ENCODE measurements at places on chromosomes 16 and 17. TPM values are rescaled to one million over a fixed set of nuclear protein-coding genes. Genes with fewer than 3 reads are reported as not detected.

The CDRT15L2 gene
- polyA plus RNA-seq = not detected

The ABCA8 gene
- 51.5 TPM for polyA plus RNA-seq

DNA sequence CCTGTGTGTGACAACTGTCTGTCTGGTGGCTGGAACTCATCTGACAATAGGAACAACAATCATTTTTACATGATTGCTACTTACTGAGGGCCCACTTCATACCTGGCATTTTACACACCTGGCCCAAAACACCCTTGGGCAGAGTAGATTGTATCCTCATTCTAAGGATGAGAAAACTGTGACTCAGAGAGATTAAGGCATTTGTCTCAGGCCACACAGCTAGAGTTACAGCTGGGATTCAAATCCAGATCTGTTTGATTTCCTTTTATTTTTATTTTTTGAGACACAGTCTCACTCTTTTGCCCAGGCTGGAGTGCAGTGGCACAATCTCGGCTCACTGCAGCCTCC, 242.1 kb downstream of the XYLT1 start:
- no peak for DNase-seq

DNA sequence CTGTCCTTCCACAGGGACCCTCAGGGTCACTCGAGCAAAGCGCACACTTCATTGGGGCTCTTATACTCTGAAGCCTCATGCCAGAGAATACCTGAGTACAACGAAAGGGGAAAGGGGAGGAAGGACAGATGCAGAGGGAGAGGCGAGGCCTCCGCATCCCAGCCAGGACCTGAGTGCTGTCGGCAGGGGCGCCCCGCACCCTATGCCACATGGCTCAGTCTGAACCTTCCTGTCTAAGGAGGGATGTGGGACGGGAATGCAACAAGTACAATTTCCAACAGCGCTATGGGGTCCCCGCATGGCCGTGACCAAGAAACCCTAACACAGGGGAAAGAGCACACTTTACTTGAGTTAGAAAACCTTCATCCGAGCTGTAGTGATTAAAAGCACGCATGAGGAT, 39.8 kb upstream of the FAAP100 start:
- no peak for DNase-seq

DNA sequence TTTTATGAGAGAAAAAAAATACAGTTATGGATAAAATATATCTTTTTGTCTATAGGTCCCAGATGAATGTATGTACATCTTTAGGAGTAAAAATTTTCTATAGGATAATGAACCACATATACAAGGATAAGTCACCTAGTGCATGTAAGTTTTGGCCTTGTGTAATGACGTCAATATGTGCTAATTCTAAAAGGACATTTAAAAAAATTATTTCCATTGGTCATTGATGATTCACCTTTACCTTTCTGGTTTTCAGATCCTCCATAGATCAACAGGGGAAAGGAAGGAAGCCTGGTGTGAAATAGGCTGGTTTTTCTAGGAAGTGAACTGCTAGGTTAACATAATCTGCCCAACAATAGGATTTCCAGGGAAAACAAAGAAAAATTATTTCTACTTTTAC, 684.3 kb upstream of the SOX9 start:
- no peak for DNase-seq

DNA sequence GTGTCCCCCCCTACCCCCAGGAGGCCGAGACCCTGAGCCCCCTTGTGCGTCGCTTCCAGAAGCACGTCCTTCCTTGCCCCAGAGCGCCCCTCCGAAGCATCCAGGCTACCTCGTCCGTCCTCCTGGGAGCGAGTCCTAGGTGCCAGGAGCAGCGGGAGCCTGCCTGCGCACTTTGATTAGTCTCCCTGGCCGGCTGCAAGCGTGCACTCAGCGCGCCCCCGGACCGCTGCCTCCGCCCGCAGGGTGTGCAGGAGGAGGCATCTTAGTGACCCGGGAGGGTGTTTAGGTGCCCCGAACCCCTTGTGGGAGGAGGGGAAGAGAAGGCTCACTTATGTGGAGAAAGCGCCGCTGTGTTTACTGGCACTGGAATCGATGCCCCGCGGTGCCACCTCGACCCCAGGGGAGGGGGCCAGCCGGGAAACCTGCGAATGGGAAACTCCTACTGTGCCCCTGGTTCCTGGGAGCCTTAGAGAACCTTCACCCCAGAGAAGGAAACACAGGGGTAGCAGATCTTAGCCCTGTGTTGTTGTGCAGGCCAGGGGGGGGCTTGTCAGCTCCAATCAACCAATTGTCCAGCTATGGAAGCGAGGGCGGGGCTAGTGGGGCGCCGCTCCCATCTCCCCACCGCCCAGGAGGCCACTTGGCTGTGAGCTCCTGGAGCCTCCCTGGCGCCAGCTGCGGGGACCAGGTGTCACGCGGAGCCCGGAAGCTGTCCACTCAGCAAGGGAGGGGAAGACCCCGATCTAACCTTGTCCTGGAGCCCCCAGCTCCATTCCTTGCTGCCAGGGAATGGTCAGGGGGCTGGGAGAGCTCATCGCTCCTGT, 922.8 kb upstream of the EEF2KMT start:
- DNase-seq = no peak

DNA sequence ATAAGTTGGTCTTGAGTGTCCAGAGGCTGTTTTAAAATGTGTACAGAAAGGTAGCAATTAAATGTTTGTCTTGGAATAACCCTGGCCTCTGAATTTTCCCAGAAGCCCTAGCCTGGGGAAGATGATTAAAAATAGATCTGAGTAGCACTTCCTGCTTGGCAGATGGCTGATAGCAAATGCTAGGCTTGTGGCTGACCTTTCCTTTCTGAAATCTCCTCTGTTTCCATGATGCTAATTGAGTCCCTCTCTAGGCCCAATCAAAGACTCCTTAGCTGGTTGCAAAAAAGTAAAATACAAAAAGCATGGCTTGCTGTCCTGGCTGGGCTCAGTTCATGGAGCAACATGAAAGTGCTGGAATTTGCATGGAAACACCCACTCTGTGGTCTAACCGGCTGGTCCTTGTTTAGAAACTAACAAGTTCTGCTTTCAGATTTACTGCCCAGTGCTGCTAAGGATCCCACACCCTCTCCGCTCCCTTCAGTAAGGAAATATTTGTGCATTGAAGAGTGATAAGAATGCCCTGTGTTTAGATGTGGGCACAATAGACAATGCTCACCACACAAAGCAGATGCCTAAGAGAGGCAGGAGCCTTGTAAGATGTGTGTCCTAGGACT, 40.8 kb downstream of the YPEL2 start:
- no peak for DNase-seq

GRCh38 chr17:60542071-60542470, 16.0 kb upstream of the APPBP2 start:
- DNase-seq = no peak

DNA sequence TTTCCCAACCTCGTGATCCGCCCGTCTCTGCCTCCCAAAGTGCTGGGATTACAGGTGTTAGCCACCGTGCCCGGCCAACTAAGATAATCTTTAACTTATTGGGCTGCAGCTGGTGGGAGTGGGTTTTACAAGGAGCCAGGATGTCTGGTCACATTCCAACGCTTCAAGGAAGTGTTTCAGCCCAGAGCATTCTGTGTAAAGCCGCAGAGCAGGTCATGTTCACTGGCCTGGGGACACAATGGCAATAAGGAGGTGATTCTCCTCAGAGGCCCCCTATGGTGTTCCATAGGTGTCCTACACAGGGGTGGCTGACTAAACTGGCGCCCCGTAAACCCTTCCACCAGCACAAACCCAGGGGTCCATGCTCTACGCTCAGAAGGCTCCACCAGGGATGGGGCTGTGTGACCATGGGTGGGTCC, 1.2 kb downstream of the QPRT start:
- DNase-seq = no peak

Data from hindlimb muscle (tissue), 1 donor.